Spinal cord (tissue), 10 donors: ENCODE measurements at places on chromosomes 7 and 10. TPM values are rescaled to one million over a fixed set of nuclear protein-coding genes. Genes with fewer than 3 reads are reported as not detected.

DNA sequence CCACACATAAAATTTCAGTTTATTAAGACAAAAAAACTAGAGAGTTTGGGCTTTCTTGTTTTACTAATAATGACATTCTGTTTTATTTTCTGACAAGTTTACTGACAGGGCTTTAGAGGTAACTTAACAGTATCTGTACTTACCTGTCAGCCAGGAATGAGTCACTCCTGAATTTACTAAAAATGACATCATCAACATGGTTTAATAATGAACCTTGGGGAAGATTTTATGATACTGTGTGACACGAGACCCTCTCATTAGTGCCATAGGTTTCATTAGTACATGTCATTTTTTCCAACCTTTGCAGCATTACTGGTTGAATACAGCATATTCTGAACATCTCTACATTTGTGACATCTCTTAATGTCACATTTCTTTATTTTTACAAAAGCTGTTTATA lies 131.1 kb downstream of the KCND2 start:
- DNase-seq, result no peak

GRCh38 chr7:66150471-66150870 lies 35.8 kb downstream of the CRCP start:
- DNase-seq, result no peak

The PRLHR gene
- polyA plus RNA-seq, result 0.54 TPM

The AS3MT gene
- 11.8 TPM for polyA plus RNA-seq

DNA sequence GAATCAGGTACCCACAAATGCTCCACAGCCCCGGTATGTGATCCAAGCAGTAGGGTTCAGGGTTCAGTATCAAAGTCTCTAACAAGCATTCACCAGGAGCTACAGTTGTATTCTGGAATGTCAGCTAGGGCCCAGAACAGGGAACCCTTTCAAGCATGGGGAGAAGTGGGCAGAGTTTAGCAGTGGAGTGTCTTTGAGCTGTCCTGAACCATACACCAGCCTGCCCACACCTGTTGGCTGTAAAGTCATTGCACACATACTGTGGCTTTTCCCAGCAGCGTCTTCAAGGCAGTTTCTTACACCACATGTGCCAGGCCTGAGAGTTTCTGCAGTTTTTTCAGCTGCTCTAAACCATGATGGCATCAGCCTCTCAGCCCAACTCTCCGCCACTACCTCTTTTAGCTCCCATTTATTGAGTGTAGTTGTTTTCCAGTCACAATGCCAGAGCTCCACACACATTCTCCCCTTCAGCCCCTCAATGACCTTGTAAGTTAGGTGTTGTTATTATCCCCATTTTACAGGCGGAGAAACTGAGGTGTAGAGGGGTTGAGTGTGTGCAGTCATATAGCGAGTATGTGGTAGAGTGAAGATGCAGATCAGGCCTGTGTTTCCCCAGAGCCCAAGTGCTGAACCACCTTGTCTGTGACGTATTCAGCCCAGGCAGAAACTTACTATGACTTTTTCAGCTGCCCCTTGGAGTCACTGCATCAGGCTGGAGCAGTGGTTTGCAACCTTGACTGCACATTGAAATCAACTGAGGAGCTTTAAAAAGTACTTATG lies 83.1 kb downstream of the CHN2 start:
- no peak for DNase-seq

DNA sequence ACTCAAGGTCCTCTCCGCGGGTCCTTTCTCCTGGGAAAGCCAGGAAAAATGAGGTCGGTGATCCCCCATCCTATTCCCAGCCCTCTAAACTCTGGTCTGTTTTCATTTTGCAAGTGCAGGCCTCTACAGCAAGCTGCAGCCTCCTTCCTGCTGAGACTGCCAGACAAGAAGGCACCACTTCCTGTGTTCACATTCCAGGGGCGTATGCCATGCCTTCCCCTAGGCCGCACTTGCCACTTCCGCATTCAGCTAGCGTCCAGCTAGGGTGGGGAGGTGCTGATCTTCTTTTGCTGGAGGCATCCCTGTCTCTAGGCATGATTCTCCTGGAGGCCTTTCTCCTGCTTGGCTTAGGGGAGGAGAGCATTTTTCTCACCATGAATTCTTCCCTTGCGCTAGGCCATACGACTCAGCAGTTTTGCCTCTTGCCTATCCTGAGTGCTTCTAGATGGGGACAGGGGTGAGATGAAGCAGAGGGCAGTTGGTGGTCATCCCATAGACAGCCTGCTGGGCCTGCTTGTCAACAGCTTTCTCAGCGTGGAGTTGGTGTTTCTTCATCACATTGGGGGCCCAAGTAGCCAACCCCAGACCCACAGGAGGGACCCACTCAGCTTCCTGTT lies 328.9 kb downstream of the RPS24 start:
- DNase-seq, result no peak

DNA sequence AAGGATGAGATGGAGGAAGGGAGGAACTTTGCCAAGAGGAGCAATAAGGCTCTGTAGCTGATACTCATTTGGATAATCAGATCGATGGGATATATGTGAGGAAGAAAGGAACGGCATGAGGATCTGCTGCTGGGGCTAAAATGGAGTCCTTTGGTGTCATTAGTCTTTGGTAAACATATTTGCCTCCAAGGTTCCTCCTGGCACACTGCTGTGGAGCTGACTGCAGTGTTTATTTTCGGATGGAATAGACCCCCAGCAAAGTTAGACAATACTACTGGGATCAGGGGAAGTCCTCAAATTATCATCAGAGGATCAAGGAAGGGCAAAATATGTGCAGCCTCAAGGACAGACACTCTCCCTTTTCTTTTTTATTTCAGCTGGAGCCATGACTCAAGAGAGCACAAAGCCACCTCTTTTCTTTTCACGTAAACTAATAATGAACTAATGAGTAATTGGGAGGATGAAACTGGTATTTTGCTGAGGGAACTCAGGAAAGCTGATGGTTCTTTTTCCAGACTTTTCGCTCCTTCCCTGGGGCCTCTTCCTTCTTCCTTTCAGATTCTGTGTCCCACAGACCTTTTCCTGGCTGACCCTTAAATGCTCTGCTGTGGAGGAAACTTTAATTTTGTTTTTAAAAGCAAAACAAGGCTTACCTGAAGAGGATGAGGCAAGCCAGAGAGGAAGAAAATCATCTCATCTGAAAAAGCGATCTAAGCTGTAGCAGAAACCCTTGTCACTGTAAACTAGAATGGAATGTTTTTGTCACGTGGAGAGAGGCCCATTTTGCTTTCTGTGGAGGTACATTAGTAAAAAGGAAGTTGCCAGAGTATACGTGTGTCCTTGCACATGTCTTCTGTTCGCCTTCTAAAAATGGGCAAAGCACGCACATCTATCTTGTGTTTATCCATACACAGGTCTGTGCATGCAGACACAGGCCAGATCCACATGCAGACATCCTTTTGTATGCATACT lies 33.3 kb downstream of the LRMDA start:
- DNase-seq, result no peak

The FAM221A gene
- polyA plus RNA-seq, result 20.6 TPM

The TMEM270 gene
- not detected for polyA plus RNA-seq

The LRRC18 gene
- 0.62 TPM for polyA plus RNA-seq

The TAS2R41 gene
- not detected for polyA plus RNA-seq

- DNase-seq, result no peak
Measured at GRCh38 chr7:131956864-131957263, 400.4 kb upstream of the PODXL start.

The CALCR gene
- 1.1 TPM for polyA plus RNA-seq

GRCh38 chr7:22332461-22332870 lies 24.5 kb downstream of the RAPGEF5 start:
- DNase-seq, result no peak

- DNase-seq, result no peak
Measured at GRCh38 chr7:53246957-53247356, 211.5 kb downstream of the POM121L12 start.

GRCh38 chr7:43511029-43511428 lies 71.9 kb upstream of the STK17A start:
- no peak for DNase-seq

- DNase-seq, result no peak
Measured at GRCh38 chr7:100679129-100679926, 5.8 kb downstream of the GNB2 start.

DNA sequence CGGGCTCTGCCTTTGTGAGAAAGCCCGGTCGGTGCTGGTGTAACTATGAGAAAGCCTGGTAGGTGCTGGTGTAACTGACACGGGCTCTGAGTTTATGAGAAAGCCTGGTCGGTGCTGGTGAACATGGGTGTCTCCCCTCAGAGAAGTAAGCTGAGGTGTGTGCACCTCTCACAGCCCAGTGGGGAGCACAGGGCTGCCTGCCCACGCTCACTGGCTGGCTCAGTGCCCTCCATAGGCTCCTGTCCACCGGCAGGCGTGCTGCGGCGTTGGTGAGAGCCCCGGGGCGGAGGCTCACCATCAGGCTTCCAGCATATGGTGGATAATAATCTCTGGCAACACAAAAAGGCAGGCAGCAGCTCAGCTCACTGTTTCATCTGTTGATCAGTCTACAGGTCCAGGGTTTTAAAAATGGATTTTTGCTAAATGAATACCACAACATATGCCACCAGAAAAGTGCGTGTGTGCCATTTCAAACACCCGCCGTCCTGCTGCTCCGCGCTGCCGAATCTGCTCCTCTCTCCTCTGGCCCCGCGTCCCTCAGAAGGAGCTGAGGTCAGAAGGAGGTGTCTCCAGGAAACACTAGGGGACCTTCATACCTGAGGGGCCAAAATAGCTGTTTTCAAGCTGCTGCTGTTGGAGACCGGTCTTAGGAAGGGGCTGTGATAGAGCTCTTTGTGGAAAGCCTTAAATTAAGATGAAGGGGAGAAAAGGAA lies 365.7 kb downstream of the DNAJB6 start:
- DNase-seq, result peak; percentile 21

DNA sequence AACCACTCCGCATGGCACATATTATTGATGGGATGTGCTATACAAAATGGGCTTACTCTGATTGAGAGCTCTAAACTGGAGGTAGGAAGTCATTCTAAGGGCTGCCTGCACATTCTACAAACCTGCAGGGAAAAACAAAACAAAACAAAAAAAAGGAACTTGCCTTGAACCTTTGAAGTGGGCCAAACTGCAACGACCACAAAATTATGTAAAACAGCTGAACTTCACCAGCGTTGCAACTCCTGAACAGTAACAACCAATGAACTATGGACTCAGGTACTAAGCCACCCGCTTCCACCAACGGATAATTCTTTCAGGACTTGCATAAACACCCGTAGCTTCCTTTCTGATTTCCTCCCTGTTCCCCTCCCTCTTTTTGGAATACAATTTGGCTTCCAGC lies 80.4 kb downstream of the ZNF248 start:
- no peak for DNase-seq

DNA sequence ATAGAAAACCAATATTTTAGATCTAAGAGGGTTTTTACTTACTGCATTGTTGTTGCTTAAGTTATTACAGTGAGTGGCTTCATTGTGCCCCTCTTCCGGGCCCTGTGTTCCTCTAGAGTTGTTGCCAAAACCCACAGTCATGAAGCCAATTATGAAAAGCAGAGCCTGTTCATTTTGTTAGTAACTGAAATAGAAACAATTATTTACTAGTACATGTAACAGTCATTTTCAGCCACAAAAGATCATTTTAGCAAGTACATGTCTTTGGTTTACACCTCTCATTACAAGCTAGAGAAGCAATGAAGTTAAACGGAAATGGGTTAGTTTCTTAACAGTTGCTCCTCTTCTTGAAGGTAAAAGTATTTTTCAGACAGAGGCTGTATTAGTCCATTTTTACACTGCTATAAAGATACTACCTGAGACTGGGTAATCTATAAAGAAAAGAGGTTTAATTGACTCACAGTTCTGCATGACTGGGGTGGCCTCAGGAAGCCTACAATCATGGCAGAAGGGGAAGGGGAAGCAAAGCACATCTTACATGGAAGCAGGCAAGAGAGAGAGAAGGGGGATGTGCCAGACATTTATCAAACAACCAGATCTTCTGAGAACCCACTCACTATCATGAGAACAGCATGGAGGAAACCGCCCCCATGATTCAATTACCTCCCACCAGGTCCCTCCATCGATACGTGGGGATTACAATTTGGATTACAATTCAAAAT lies 380.5 kb downstream of the SFMBT2 start:
- no peak for DNase-seq

The PNLIPRP1 gene
- polyA plus RNA-seq, result not detected

- DNase-seq, result no peak
Measured at GRCh38 chr7:128941323-128941890, 3.7 kb downstream of the IRF5 start.

DNA sequence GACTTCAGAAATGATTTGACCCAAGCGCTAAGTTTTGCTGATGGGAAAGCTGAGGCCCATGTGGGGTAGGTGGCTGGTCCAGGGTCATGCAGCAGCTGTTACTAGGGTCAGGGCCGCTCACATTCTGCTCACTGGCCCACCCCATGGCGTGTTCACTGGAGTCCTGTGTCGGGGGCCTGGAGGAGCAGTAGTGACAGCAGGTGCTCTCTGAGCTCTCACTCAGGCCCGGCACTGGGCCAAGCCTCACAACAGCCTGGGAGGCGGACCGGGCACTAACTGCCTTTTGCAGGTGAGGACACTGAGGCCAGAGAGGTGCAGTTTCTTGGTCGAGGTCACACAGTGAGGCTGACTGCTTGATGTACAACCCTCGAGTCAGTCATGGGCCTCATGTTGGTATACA lies 82.7 kb downstream of the GLRX3 start:
- DNase-seq, result no peak

The DOCK1 gene
- 39.0 TPM for polyA plus RNA-seq

DNA sequence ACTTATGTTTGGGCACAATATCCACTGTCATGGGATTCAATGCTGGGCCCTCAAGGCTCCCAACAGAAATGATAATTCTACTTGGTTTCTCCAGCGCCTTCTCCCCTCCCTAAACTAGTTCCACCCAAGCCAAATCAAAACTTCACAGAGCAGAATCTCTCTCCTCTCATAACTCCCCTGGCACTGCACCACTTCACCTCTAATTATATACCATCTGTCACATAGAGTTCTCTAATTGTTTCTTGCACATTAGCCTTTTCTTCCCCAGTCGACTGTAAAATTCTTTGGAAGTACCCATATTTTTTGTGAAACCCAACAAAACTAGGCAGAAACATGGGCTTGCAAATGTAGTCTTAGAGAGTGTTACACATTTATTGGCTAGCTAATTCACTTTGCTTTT lies 8.1 kb downstream of the SGMS1 start:
- DNase-seq, result peak; percentile 40

The HSPA12A gene
- 68.3 TPM for polyA plus RNA-seq

- DNase-seq, result no peak
Measured at GRCh38 chr10:23396695-23397094, 42.2 kb upstream of the OTUD1 start.

- DNase-seq, result no peak
Measured at GRCh38 chr10:29026065-29026797, 262.6 kb upstream of the LYZL1 start.

The CDCA7L gene
- polyA plus RNA-seq, result 36.8 TPM

DNA sequence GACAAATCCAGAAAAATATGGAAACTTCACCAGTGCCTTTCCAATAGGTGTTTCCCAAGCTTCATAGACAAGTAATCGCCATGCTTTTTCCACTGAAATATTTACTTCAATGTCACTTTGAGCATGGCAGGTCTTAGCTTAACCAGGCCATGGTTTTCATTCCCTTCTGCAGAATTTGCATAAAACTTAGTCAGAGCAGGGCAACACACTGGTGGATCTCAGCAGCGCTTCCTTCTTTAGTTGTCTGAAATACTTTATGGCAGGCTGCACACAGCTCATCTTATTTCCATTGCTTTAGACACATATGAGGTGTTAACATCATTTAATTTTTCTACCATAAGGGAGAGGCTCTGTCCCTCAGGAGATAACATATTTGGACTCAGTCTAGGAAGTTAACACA lies 102.9 kb upstream of the AHR start:
- no peak for DNase-seq

GRCh38 chr10:70378122-70378521 lies 4.3 kb downstream of the LRRC20 start:
- no peak for DNase-seq

The HHEX gene
- polyA plus RNA-seq, result 7.4 TPM

The SCART1 gene
- 1.9 TPM for polyA plus RNA-seq
